CD4-positive, alpha-beta T cell (primary cell): ENCODE measurements at places on chromosomes 6 and 20.

GRCh38 chr6:110781522-110782214, 33.6 kb downstream of the CDK19 start:
- no peak overlapping the region for H3K4me3 ChIP-seq
- H3K27me3 ChIP-seq = no peaks in the 10 kb centered on the region
- no peak for DNase-seq
- no peaks in the 10 kb centered on the region for H3K4me1 ChIP-seq
- no peak overlapping the region for H3K27ac ChIP-seq

GRCh38 chr6:117497237-117497636, 14.8 kb downstream of the DCBLD1 start:
- no peak overlapping the region for H3K27ac ChIP-seq
- no peak for DNase-seq
- H3K4me3 ChIP-seq = no peak overlapping the region
- no peaks in the 10 kb centered on the region for H3K27me3 ChIP-seq

- peaks cover 33% of the 10 kb centered on the region for H3K36me3 ChIP-seq
- H3K4me1 ChIP-seq = peaks cover 51% of the 10 kb centered on the region
- H3K4me3 ChIP-seq = peak within 1 kb of the TSS; percentile 78
- no peaks in the 10 kb centered on the region for H3K27me3 ChIP-seq
These were observed at the start of gene ZSWIM1 for GRCh38 chr20:45880988-45881788. ZSWIM1 (plus strand) TSS chr20:45881227; CDS start chr20:45882593, 1,366 bp downstream.

- no peak overlapping the region for H3K4me3 ChIP-seq
- H3K36me3 ChIP-seq = no peaks in the 10 kb centered on the region
- H3K4me1 ChIP-seq = no peaks in the 10 kb centered on the region
- no peak for DNase-seq
- no peak overlapping the region for H3K27ac ChIP-seq
These were observed 384.3 kb downstream of the CDC5L start for GRCh38 chr6:44771647-44772415.

DNA sequence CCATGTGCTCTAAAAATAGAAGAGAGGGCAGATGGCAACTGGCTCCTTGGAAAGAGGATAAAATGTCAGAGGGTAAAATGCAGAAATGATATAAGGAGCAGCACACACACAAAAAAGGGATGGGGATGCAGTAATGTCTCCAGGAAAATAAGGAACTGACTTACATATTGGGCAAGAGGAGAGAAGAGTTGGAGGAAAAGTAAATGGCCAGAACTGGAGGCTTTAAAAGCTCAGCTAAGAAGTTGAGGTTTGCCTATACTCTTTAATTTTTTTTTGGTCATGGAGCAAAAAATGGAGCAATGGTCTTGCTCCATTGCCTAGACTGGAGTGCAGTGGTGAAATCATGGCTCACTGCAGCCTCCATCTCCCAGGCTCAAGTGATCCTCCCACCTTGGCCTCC, 93.7 kb downstream of the SULF2 start:
- no peaks in the 10 kb centered on the region for H3K4me1 ChIP-seq
- no peak overlapping the region for H3K4me3 ChIP-seq
- H3K27ac ChIP-seq = no peak overlapping the region
- no peak for DNase-seq
- H3K27me3 ChIP-seq = no peaks in the 10 kb centered on the region
- H3K36me3 ChIP-seq = no peaks in the 10 kb centered on the region

DNA sequence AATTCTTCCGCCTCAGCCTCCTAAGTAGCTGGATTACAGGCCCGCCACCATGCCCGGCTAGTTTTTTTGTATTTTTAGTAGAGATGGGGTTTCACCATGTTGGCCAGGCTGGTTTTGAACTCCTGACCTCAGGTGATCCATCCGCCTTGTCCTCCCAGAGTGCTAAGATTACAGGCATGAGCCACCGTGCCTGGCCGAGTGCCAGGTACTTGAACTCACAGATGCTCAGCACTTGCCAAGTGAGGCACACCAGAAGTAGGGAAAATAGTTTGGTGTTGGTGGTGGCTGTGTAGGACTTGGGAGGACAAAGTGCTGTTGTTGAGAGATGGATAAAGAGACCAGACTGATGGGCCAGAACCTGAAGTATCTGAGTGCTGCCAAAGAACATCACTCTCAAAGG, 40.0 kb upstream of the MBOAT1 start:
- DNase-seq = no peak
- H3K4me1 ChIP-seq = no peaks in the 10 kb centered on the region
- no peak overlapping the region for H3K27ac ChIP-seq
- H3K4me3 ChIP-seq = no peak overlapping the region
- H3K27me3 ChIP-seq = no peaks in the 10 kb centered on the region

DNA sequence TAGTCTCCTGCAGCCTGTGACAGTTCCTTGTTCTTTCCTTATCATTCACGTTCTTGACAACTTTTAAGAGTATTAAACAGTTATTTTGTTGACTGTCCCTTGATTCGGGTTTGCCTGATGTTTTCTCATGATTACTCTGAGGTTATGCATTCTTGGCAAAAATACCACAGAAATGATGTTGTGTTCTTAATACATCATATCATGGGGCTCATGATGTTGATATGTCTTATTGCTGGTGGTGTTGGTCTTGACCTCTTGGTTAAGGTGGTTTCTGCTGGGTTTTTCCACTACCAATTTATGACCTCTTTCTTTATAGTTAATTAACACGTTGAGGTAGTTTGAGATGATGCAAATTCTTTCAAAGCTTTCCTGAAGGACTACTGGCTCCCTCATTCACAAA, 59.1 kb downstream of the ZHX3 start:
- no peak for DNase-seq
- H3K27me3 ChIP-seq = no peaks in the 10 kb centered on the region
- H3K36me3 ChIP-seq = no peaks in the 10 kb centered on the region

- H3K27ac ChIP-seq = no peak overlapping the region
- DNase-seq = no peak
- no peaks in the 10 kb centered on the region for H3K27me3 ChIP-seq
- no peaks in the 10 kb centered on the region for H3K36me3 ChIP-seq
- H3K4me1 ChIP-seq = no peaks in the 10 kb centered on the region
- no peak overlapping the region for H3K4me3 ChIP-seq
These were observed 17.3 kb downstream of the DST start for GRCh38 chr6:56625356-56625755.

- no peak overlapping the region for H3K27ac ChIP-seq
- peak overlapping the region; percentile 91 for H3K4me3 ChIP-seq
- no peak for DNase-seq
- peaks cover 3% of the 10 kb centered on the region for H3K36me3 ChIP-seq
- peaks cover 11% of the 10 kb centered on the region for H3K4me1 ChIP-seq
These were observed 1.2 kb upstream of the UFL1 start for GRCh38 chr6:96520171-96521115.

DNA sequence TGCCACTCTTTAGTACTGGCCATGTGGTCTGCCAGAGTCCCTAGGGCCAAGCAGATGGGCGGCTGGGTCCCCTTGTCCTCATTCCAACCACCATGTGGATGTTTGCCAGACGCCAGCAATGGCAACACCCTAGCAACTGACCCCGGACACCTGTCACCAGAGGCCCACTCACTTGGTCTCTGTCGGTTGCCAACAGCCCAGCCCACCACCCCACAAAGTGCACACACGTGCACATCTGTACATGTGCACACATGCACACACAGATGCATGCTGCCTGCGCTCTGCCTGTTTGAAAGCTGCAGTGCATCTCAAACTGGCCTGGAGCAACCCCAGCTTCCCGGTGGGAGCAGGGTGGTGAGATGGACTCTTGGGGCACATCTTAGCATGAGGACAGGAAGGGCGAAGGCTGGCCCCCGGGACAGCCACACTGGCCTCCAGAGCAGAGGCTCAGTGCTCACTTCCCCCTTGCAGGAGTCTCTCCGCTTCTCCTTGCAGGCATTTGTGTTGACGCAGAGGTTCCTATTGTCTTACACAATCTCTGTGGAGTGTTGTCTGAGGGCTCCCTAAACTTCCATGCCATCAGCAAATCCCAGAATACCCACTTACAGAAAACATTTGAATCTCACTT, 54.0 kb downstream of the PSMG4 start:
- H3K36me3 ChIP-seq = no peaks in the 10 kb centered on the region
- DNase-seq = no peak
- H3K27ac ChIP-seq = no peak overlapping the region
- no peak overlapping the region for H3K4me3 ChIP-seq

DNA sequence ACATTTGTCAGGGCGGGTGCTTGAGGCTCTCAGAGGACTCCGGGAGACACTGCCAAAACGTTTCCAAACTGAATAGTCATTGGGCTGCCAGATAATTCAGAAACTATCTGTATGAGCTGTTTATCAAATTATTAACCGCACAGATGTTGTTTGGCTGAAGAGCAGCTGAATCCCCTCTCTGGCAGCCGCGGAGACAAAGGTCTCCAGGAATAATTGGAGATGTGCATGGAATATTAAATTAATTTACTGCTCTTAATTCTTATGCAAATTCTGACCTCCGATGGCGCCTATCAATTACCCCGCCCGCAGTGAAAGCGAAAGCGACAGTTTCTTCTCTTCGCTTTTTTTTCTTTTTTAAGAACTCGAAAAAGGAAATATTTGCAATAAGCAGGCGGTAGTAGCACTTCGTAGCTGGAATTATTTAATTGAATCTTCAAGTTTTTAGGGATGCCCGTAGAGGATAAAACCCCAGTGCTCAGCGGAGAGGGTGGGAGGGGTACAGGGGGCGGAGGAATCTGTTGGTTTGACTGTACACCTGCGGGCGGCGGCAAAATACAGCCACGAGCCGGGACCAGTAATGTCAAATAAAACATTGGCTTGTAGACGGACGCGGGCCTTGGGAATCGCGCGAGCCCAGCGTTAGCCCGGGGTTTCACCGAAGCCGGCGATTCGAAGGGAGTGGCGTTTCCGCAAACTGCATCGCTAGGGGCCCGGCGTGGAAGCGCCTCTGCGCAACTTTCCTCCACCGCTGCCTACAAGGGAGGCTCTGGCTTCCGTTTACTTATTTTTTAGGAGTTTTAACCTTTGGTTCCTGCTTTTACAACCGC, 6.2 kb downstream of the LINC00237 start:
- peak; percentile 51 for DNase-seq
- H3K27ac ChIP-seq = no peak overlapping the region
- peak overlapping the region; percentile 68 for H3K4me3 ChIP-seq
- H3K27me3 ChIP-seq = peaks cover 79% of the 10 kb centered on the region
- H3K36me3 ChIP-seq = no peaks in the 10 kb centered on the region

DNA sequence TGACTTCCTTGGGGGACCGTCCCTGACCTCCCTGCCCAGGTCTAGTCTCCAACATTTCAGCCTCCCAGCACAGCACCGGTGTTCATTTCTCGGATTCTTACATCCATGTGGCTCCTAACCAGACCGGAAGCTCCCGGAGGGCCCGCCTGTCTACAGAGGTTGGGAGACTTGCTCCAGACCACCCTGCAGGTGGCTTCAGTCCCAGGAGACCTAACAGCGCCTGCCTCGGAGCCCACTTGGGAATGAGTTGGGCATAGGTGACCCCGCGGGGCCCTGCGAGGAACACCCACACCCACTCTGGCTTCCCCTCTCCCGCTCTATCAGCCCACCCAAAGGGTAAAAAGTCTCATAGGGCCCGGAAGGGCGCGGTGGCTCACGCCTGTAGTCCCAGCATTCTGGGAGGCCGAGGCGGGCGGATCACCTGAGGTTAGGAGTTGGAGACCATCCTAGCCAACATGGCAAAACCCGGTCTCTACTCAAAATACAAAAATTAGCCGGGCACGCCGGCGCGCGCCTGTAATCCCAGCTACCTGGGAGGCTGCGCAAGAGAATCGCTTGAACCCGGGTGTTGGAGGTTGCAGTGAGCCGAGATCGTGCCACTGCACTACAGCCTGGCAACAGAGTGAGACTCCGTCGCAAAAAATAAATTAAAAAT, 5.4 kb downstream of the DPPA5 start:
- H3K27ac ChIP-seq = no peak overlapping the region
- H3K36me3 ChIP-seq = no peaks in the 10 kb centered on the region
- DNase-seq = no peak
- H3K4me3 ChIP-seq = no peak overlapping the region
- H3K4me1 ChIP-seq = peaks cover 7% of the 10 kb centered on the region

- H3K36me3 ChIP-seq = peaks cover 4% of the 10 kb centered on the region
- no peak for DNase-seq
- H3K27ac ChIP-seq = peak overlapping the region; percentile 98
- H3K27me3 ChIP-seq = no peaks in the 10 kb centered on the region
These were observed 356 bp downstream of the BYSL start for GRCh38 chr6:41921712-41921998.

- H3K36me3 ChIP-seq = no peaks in the 10 kb centered on the region
- peak; percentile 17 for DNase-seq
- H3K27ac ChIP-seq = no peak overlapping the region
- peaks cover 41% of the 10 kb centered on the region for H3K27me3 ChIP-seq
- no peak overlapping the region for H3K4me3 ChIP-seq
These were observed 100.3 kb downstream of the EDN3 start for GRCh38 chr20:59400708-59401107.

DNA sequence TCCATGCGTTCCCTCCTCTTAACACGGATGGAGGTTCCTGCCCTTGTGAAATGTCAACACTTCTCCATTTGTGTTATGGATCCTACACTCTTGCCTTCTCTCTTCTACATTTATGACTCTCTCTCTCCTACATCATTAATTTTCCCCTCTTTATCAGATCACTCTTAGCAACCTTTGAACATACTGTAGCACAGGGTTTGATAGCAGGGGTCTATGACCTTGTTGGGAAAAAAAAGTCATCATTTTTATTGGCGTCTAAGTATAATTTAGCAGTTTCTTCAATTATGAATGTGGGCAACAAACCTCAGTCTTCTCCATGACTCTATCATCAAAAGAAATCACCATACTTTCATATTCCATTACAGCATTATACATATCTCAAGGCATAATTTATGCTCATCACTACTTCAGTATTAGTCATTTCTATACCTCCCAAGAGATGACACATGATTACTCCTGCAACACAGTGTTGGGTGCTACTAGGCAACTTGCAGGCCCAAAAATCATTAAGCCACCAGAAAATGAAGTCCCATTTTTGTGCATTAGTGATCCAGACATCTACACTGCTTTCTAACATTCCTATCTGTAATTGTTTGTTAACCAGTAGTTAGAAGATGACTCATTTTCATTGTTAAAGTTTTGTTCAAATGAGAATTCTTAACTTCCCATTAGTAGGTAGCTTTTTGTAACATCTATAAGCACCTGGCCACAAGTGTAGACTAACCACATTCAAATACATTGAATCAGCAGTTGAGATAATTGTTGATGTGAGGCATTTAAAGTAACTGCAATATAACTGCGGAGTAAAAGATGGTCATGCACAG, 9.5 kb downstream of the CYP39A1 start:
- no peak overlapping the region for H3K4me3 ChIP-seq
- DNase-seq = no peak
- no peaks in the 10 kb centered on the region for H3K36me3 ChIP-seq

DNA sequence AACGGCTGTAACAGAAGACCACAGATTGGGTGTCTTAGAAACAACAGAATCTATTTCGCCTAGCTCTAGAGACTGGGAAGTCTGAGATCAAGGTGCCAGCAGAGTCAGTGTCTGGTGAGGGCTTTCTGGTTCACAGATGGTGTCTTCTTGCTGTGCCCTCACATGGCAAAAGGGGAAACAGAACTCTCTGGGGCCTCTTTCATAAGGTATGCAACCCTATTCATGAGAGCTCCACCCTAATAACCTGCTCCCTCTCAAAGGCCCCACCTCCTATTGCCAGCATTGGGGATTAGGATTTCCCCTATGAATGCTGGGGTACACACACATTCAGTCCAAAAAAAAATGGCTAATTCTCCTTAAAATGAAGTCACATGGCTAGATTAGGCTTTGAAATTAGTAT, 10.0 kb downstream of the TXNDC5 start:
- H3K27ac ChIP-seq = no peak overlapping the region
- H3K27me3 ChIP-seq = no peaks in the 10 kb centered on the region
- no peak overlapping the region for H3K4me3 ChIP-seq
- no peak for DNase-seq
- H3K4me1 ChIP-seq = no peaks in the 10 kb centered on the region
